ENCODE measurements at places on chromosomes 12 and 14.

GRCh38 chr12:50058743-50059312 lies 1.4 kb downstream of the ASIC1 start:
- DNase-seq: peak; percentile 46

GRCh38 chr12:29578070-29578469 lies 80.6 kb upstream of the OVCH1 start:
- DNase-seq: no peak

GRCh38 chr12:3150931-3151835 lies 74.0 kb downstream of the TSPAN9 start:
- no peak for DNase-seq

DNA sequence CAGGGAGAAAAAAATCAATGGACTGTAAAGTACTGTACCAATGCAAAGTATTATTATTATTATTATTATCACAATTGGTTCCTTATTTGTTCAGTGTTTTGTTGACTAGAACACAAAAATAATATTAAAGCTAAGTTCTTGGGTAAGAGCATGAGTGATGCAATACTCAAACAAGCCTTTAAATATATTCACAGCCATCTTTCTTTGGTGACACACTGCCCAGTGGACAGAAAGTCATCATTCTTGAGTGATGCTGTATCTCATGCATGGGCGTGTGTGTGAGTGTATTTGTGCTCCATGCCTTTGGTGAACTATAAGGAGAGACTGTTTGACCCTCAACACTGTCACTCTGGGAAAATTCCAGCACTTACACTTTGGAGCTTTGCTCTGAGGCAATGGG lies 93.6 kb downstream of the KCNK10 start:
- DNase-seq: no peak

DNA sequence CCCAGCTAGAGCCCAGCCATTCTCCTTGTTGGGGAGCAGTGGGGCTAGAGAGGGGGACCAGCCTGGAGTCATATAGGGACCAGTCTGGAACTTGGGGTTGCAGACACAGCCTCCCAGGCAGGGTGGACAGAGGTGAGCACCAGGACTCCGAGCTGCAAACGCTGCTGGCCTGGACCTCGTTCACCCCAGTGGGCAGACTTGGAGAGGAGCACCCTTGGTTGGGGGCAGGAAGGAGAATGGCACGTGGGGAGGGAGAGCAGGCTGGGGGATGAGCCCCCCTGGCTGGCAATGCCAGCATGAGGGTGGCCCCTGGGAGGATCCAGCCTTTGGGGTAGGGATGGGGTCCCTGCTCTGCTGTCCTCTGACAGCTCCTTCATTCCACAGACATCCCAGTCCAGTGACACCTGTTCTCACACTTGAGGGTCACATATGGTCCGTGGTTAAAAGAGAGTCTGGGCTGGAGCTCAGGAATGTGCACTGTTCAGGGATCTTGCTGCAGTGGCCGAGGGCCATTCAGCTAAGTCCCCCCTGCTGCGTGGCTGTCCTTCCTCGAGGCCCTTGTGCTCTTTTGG lies 2.8 kb downstream of the LBHD2 start:
- DNase-seq: no peak

DNA sequence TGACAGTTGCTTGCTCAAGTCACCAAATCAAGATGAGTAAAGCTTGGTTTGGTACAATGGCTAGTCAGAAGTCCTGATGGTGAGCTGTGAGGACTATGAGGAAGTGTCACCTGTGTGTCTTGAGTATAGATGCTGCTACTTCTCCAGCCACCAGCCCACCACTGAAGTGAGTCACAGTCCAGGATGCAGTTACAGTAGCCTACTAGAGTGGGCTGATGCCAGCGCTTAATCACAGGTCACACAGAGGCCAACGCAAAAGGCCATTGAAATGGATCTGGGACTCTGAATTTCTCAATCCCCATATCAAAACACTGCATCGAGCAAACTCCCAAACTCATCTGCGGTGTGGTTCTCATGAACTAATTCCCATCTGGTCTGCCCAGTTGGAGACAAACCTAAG lies 223.1 kb downstream of the ANO6 start:
- DNase-seq: no peak

DNA sequence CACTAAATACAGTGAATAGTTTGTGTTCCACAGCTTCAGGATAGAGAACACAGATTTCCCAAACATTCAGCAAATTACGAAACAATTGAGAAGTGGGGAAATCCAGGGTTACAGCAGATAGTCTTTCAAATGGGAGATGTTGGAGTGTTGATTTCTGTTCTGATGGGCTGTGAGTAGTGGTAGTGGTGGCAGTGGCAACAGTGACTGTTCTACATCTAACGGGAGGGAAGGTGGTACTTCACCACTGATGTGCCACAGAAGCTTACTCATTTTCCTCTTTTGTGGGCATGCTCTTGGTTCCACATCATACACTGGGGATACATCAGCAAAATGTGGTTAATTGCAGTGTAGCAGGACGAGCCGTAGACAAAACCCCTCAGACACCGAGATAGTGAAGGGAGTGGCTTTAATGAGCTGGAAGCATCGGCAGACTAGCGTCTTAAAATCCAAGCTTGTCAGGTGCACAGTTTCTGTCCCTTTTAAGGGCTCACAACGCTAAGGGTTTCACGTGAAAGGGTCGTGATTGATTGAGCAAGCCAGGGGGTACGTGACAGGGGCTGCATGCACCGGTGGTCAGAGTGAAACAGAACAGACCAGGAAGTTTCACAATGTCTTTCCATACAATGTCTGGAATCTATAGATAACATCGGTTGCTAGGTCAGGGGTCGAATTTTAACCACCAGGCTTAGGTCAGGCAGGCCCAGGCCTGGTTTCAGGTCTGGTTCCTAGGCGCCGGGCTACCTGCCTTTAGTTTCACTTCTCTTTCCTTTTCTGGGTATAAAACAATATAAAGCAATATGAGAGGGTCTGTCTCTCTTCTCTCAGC lies 330.6 kb upstream of the FBXO33 start:
- peak; percentile 19 for DNase-seq

GRCh38 chr14:69766984-69767368 lies at the start of gene SRSF5:
SRSF5 (plus strand) TSS chr14:69767142; CDS start chr14:69768157, 1,015 bp downstream.
- peak; percentile 90 for DNase-seq

- DNase-seq: no peak
Measured at GRCh38 chr14:97177635-97178034, 380.5 kb downstream of the VRK1 start.

DNA sequence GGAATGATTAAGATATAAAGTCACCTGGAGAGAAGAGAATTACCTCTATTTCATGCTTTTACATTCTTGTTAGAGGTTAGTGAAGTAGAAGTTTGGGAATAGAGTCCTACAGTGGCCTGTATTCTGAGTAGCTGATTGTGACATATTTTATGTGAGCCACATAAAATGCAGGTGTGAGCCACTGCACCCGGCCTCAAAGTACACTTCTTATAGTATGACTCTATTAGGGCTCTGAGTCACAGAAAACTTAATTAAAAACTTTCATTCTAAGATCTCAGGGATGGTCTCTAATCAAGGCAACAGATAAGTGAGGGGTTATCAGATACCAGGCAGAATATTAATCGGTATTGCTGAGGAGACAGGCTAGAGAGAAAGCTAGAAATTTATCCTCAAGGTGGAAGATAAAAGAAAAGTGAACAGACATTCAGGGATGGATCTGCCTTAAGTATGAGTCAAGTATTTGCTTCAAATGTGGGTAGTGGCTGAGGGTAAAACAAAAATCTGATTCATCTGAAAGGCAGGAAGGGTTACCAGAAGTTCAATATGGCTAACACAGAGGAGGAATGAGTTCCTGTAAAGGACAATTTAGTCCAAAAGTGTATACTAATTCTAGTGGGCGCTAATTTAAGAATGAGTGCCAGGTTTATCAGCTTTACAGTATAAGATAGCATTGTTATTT lies 5.5 kb upstream of the G2E3 start:
- no peak for DNase-seq

DNA sequence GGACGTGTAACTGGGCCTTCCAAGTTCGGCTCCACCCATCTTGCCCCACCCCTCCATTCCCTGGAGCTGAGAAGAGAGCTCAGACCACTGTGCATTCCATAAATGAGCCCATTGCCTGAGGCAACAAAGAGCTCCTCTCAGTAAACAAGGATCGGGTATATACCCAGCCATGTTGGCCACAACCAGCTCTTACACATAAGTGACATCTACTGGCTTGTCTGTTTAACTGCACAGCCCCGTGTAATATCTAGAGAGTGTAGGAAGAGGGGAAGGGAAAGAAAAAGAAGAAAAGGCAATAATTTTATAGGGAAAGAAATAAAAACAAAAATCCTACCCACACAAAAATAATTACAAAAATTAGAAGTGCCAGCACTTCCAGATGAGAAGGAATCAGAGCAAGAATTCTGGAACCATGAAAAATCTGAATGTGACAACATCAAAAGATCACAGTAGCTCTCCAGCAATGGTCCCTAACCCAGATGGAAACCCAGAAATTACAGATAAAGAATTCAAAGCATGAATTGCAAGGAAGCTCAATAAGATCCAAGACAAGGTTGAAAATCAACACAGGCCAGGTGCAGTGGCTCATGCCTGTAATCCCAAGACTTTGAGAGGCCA lies 308.1 kb downstream of the RPAP3 start:
- peak; percentile 51 for DNase-seq

DNA sequence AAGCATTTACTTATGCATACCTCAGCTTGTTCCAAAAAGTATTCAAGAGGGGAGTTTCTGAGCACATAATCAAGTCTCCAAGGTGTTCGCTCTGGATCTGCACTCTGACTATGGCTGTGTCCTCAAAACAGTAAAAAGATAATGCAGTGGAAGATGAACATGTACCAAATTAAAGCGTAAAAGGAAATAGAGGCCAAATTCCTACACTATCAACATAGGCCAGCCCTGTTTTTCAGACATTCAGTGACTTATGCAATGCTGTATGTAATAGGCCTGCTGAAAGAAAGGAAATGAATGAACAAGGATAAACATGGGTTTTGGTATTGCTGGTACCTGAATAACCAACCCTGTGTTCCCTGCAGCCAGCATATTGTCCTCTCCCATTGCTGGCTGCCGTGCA lies 115.7 kb downstream of the SAMD4A start:
- no peak for DNase-seq

GRCh38 chr12:103470664-103471063 lies 25.1 kb downstream of the C12orf42 start:
- no peak for DNase-seq

- peak; percentile 72 for DNase-seq
Measured at GRCh38 chr12:32399370-32400113, at the start of gene FGD4. FGD4 (plus strand) TSS chr12:32399558.

- no peak for DNase-seq
Measured at GRCh38 chr12:70002097-70002911, 177.3 kb downstream of the MYRFL start.

- DNase-seq: peak; percentile 71
Measured at GRCh38 chr12:8544295-8544694, 3.6 kb upstream of the CLEC4E start.

DNA sequence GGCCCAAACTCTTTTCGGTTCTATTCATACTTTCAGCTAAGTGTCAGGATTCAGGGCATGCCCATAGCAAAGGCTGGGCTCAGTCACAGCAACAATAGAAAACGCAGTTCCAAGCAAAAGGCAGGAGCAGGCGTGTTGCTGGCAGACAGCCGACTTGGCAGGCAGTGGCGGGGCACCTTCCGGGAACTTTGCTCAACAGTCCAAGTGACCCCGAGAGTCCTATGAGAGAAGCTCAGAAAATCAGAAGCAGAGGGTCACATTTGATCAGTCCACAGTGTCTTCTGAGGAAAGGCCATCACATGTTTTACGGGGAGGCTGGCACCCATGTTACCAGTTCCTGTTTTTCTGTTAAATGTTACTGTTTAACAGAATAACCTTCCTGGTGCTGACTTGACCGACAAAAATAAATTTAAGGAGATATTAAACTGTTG lies 115.0 kb downstream of the DACT1 start:
- DNase-seq: no peak

GRCh38 chr14:54230645-54231044 lies 166.2 kb upstream of the CDKN3 start:
- DNase-seq: no peak

- DNase-seq: no peak
Measured at GRCh38 chr12:114673169-114673833, 10.7 kb downstream of the TBX3 start.

GRCh38 chr12:63420206-63420644 lies 248.1 kb downstream of the DPY19L2 start:
- DNase-seq: no peak

- no peak for DNase-seq
Measured at GRCh38 chr12:49970658-49971057, 2.1 kb upstream of the AQP6 start.

DNA sequence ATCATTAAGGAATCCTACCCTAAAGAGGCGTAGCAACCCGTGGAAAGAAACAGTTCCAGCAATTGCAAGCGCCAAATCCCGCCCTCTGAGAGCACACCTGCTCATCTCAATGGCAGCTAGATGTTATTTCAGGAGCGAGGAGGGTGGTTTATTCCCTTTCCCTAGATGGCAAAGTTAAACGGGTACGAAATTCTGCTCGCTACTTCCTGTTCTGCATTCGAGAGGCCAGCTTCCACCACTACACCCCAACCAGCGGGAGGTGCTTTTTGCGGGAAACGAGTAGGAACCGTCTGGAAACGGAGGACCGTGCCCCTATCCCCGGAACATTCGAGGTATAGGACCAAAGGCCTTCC lies 536 bp downstream of the VPS29 start:
- no peak for DNase-seq

- no peak for DNase-seq
Measured at GRCh38 chr14:59067127-59067894, 121.2 kb upstream of the DAAM1 start.

- no peak for DNase-seq
Measured at GRCh38 chr14:93006567-93007051, 83.7 kb downstream of the CHGA start.

DNA sequence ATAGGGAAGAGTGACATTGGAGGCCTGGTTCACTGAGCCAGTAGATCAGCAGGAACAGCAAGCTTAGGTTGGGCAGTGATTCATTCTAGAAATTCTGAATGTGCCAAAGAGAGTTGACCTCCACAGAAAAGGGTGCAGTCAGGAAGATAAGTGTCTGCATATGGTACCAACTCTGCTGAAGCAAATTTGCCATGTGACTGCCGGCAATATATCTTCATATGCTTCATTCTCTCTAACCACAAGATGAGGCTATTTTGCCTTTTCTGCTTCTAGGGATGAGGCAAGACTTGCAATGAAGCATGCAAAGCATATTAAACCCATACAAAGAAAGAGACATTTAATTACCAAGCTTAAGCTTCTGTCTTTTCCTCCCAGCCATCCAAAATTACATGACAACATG lies 13.6 kb downstream of the CCDC198 start:
- DNase-seq: no peak

GRCh38 chr14:68675233-68675577 lies 117.7 kb downstream of the ZFP36L1 start:
- no peak for DNase-seq

GRCh38 chr12:68911197-68911718 lies 21.7 kb downstream of the CPM start:
- DNase-seq: no peak

DNA sequence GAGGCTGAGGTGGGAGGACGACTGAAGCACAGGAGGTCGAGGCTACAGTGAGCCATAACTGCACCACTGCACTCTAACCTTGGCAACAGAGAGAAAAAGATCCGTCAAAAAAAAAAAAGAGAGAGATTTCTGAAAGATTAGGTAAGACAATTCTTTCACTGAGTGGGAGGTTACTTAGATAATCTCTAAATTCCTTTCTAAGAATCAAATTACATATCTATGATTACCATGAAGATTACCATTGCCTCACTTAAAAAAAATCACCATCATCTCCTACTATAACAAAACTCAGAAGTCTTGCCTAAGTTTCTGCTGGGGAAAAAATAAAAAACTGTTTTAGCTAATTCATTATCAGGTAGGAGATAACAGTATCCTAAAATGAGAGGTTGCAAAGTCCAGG lies 366.7 kb downstream of the DUSP6 start:
- DNase-seq: no peak
